Activated naive CD4-positive, alpha-beta T cell treated with anti-CD3 and anti-CD28 coated beads for 36 hours (primary cell): ENCODE measurements at places on chromosomes 1 and 21.
A peak's percentile ranks its signal among the peaks of the same experiment; 100 is the strongest.

- no peak for DNase-seq
Observed at GRCh38 chr21:14850394-14850793, 214.4 kb downstream of the NRIP1 start.

DNA sequence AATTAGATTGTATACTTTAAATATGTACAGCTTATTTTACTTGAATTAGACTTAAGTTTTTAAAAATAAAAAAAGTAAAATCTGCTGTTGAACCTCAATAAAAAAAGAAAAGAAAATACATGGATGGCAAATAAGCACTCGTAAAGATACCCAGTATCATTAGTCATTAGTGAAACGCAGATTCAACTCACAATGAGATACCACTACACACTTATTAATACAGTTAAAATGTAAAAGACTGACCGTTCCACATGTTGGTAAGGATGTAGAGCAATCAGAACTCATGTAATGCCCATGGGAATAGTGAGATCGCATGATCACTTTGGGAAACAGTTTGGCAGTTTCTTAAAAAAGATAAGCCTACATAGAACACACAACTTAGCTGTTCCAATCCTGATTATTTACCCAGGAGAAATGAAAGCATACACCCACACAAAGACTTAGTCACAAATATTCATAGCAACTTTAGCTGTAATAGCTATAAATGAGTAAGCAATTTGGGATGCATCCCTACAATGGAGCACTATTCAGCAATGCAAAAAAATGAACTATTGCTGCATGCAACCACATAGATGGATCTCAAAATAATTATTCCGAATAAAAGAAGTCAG lies 7.3 kb downstream of the SH2D1B start:
- DNase-seq: no peak

DNA sequence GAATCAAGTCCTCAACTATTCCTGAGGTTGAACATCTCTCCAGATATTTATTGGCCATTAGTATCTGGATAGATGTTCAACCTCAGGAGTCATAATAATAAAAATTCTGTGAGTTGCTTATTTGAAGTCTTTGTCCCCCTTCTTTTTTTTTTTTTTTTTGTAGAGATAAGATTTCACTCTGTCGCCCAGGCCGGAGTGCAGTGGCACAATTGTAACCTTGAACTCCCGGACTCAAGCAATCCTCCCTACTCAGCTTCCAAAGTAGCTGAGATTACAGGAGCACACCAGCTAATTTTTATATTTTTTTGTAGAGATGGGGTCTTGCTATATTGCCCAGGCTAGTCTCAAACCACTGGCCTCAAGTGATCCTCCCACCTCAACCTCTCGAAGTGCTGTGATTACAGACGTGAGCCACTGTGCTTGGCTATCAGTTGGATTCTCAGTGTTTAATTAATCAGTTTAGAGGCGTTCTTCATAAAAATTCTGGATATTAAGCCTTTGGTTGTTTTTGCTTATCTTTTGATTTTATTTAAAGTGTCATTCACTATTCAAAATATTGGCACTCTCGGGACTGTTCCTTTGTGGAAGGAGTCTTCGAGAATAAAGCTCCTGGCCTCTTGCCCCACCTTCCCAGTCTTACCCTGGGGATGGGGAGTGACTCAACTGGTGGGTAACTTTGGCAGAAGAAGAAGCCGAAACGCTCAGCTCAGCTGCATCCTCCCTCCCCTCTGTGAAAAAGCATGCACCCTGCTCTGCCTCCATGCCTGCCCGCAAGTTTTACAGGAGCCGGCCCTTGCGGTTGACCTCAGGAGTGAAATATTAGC lies 11.2 kb upstream of the HYI start:
- DNase-seq: no peak

DNA sequence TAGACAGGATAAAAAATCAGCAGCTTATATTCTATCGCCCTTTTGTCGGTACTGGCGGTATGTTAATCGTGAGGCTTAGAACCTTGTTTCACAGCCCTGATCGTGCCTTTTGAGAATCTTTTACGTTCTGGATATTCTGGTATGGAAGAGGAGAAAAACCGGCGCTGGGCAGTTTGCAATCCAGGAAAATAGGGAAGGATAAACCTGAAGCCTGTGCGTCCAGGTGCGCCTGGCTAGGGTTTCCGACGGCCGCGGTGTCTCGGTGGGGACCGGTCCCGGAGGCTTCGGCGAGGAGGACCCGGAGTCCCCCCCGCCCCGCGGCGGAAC lies 258 bp upstream of the SYPL2 start:
- no peak for DNase-seq

- no peak for DNase-seq
Observed at GRCh38 chr1:17553975-17554700, 14.6 kb downstream of the ARHGEF10L start.

GRCh38 chr1:39258146-39258924 lies 53.8 kb downstream of the MACF1 start:
- peak; percentile 80 for DNase-seq

- DNase-seq: no peak
Observed at GRCh38 chr1:160394673-160395072, 5.7 kb upstream of the VANGL2 start.

- no peak for DNase-seq
Observed at GRCh38 chr1:16117369-16117768, 38.5 kb downstream of the EPHA2 start.

DNA sequence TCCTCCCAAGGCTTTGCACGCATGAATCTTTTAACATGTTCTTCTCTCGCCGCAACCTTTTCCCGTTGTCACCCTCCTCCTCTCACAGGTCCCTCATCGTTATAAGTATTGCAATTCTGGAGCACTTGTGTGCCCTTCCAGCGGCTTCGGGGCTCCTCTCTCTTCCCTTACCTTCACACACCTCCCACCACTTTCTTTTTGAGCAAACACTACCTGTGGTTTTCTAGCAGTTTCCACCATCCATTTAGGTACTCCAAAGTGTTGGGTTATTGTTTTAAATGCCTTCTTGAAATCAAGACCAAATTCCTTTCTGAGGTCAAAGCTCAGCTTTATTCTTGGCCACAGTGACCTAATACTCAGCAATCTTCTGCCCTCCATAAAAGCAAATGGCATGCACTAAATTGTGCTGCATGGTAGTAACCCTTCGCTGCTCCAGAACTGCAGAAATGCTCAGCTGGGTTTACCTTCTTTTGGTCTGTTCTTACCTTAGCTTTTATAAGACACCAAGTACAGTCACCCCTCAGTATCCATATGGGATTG lies 472.4 kb downstream of the SETD4 start:
- DNase-seq: no peak

- DNase-seq: no peak
Observed at GRCh38 chr1:65554829-65555228, 134.4 kb downstream of the LEPR start.

DNA sequence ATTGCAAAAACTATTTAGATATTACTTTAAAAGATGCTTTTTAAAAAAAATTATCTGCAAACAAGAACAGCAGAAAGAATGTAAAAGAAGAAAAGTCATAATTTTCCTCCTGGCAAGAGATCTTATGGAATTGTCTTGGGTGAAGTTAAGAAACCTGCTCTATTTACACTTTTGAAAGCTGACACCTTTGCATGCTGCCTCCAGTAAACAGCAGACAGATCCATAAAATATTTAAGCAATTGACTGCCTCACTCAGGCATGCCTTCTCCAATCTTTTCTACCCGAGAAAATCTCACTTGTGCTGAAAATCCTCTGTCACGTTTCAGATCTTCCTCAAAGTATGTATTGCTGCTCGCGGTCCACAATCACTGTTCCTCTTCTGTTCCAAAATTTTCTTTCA lies 107.9 kb upstream of the ZP4 start:
- DNase-seq: no peak

DNA sequence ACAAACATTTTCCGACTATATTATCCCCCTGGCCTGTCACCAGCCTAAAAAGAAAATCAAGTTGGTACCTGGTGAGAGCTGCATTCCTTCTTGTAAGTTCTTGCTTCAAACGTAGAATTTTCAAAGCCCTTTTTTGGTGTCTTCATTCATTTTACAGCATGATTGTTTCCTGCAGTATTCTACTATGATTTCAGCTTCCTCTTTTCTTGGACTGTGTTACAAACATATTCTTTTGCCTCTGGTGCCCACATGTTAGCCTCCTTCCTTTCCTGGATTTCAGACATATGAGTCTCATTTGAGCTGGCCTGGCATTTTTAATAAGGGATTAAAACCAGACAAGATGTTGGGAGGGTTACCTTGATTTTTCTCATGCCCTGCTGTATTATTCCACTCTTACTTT lies 142.5 kb downstream of the PIGK start:
- no peak for DNase-seq

GRCh38 chr1:85656256-85656655 lies 52.0 kb downstream of the ZNHIT6 start:
- DNase-seq: no peak
